CD4-positive, alpha-beta T cell treated with Interleukin-12 subunit alpha and Interleukin-12 subunit beta, for 1 hour (primary cell): ENCODE measurements at places on chromosomes 11 and 22.

GRCh38 chr11:8758619-8759169 is 76.1 kb downstream of the RPL27A start:
- DNase-seq: no peak

GRCh38 chr22:20946080-20946986 is 20.7 kb upstream of the AIFM3 start:
- DNase-seq: no peak

GRCh38 chr22:43377896-43378704 is 33.7 kb upstream of the MPPED1 start:
- DNase-seq: no peak

DNA sequence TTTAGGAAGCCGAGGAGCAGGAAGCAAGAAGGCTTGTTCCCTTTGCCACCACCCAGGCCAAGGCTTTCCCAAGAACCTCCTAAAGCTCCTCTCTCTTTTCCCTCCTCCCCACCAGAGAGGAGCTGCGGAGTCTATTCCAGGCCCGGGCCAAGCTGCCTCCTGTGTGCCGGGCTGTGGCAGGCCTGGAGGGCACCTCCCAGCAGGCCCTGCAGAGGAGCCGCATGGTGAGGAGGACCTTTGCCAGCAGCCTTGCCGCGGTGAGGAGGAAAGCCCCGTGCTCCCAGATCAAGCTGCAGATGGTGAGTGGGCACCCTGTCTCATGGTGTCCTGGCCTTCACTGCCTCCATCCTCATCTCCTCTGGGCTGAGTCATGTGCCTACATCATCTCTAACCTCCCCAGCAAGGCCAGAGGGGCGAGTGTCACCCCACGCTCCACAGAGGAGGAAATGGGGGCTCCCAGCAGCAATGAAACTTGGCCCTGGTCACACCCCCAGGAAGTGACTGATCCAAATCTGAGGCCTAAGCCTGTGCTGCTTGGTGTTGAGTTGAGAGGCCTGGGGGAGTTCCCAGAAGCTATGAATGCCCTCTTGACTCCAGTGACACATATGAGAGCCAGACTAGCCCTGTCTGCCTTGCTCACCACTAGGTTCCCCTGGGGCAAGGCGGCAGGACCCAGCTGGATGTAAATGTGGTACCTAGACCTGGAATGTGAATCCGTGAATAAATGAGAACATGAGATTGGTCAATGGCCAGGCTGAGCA is 104.2 kb downstream of the MYO18B start:
- no peak for DNase-seq

DNA sequence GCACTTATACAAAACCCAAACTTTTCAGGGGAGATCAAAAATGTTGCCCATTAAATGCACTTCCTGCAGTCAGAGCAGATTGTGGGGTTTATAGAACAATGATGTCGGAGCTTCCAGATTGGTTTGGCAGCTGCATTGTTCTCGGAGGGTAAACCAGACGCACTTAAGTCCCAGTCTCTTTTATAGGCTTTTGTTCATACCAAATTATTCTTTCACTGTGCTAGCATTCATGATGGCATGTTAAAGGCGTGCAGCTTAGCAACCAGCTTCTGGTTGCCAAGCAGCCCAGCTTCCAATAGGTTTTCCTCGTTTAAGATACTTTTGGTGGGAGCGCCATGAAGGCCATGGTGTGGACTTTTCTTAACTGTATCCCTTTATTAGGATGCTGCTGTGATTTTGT is 40.9 kb downstream of the ZC3H12C start:
- no peak for DNase-seq

- peak; percentile 65 for DNase-seq
Observed at GRCh38 chr22:22463855-22464540, 44.5 kb downstream of the ZNF280B start.

DNA sequence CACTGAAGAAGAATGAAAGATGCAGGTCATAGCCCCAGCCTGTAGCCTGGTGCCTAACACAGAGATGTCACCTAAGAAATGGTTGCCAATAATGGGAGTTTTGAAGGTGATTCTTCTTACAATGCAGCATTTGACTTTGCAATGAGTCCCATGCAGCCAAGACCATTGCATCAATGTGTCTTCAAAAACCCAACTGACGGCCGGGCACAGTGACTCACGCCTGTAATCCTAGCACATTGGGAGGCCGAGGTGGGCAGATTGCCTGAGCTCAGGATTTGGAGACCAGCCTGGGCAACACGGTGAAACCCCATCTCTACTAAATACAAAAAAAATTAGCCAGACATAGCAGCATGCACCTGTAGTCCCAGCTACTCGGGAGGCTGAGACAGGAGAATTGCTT is 89.3 kb upstream of the ASPHD2 start:
- DNase-seq: no peak

DNA sequence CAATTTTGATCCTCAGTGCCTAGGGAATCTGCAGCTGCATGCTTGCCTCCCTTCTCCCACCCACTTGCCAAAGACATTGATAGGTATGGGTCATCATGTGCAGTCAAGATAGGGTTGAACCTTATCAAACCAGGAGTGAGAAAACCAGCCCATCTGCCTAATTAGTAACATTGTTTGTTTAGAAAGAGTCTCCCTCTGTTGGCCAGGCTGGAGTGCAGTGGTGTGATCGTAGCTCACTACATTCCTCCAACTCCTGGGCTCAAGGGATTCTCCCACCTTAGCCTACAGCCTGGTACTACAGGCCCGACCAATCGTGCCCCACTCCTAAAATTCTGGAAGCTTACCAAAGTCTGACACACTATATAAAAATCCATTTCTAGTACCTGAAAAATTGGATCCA is 4.6 kb downstream of the C11orf71 start:
- no peak for DNase-seq

GRCh38 chr11:66646828-66647227 is 8.3 kb downstream of the RBM4 start:
- no peak for DNase-seq

- DNase-seq: no peak
Observed at GRCh38 chr11:2540223-2540991, 95.6 kb downstream of the KCNQ1 start.

- no peak for DNase-seq
Observed at GRCh38 chr11:34605481-34606325, 15.2 kb upstream of the EHF start.

GRCh38 chr11:5553343-5553742 is 5.0 kb upstream of the OR52H1 start:
- no peak for DNase-seq

GRCh38 chr11:126186708-126187529 is 24.5 kb downstream of the RPUSD4 start:
- no peak for DNase-seq

- DNase-seq: no peak
Observed at GRCh38 chr22:41324821-41325528, 23.6 kb downstream of the ZC3H7B start.

DNA sequence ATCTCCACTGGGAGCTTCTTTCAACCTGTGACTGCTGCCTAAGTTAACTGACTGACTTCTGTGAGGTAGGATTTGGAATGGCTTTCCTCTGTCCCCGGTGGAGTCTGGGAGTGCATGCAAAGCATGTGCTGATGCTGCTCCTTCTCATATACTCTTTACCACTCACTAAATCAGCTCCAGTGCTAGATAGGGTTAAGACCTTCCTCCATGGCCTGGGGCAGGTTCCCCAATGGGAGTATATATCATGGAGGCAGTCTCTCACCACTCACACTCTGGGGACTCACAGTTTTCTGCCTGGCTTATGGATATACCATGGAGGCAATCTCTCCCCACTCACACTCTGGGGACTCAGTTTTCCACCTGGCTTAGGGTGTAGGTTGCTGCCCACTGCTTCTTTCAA is 10.1 kb upstream of the FANCF start:
- no peak for DNase-seq

GRCh38 chr11:70863993-70864392 is 388.4 kb downstream of the SHANK2 start:
- no peak for DNase-seq

GRCh38 chr11:47183031-47183856 is 3.0 kb downstream of the PACSIN3 start:
- no peak for DNase-seq

DNA sequence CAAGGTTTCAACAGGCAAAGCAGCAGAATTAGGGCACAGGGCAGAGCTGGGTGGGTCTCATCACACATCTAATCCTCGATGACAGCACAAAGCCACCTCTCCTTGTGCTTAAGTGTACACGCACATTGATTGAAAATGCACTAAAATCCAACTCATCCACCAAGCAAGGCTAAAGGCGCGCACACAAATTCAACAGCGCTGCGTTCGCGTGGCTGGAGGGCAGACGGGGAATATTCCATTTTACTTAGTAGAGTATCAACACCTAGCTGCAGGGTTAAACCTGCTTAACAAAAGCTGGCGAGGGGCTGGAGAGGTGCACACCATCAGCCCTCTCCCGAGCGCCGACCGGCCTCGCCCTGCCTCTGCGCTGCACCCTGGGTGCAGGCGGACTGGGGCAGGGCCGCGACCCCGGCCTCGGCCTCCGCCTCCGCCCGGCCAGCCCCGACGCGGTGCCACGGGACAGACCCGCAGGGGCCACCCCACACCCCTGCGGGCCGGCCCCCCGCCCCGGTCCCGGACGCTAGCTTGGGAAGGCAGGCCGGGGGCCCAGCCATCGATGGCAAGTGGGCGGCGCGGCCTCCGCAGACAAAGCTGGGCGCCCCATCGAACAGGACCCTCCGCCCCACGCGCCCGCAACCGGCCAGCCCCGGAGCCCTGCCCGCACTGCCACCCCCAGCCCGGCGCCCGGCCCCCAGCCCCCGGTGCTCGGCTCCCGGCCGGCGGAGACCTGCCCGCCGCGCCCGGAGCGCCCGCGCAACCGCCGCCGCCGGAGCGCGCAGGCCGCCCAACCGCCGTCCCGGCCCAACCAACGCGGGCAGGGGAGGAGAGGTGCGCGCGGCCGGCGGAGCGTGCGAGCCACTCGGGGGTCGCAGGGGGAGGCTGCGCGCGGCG is 929 bp downstream of the PRDM10 start:
- DNase-seq: peak; percentile 37

DNA sequence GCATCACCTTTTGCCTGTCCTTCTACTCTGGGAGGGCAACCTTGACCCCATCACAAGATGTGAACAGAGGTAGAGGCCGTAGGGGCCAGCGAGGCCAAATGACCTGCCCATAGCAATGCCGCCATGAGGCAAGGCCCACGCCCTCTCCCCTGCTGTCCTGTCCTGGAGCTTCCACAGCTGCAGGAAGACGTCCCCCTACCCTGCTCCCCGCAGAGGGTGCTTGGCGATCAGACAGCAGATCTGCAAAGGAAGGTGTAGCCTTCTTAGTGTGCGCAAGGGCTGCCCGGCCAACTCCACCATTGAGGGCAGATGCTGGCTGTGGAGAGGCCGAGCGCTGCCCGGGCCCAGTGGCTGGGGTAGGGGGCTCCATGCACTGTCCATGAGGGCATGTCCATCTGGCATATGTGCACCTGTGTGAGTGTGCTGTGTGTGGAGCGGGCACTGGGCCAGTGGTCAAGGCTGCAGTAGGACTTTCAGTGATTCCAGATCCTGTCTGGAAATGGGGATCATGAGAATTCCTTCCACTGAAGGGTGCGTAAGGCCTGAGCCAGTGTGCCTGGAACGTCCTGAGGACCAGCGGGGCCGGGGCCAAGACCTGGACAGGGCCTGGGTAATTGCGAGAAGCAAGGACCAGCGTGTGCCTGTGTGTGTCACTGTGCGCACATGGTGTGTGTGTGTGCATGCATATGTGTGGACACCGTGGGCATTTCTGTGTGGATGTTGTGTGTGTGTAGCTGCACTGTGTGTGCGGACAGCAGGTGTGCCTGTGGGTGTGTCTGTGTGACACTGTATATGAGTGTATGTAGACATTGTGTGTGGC is 11.0 kb downstream of the TRPM5 start:
- no peak for DNase-seq

- no peak for DNase-seq
Observed at GRCh38 chr22:49095366-49095765, 732.3 kb downstream of the BRD1 start.

DNA sequence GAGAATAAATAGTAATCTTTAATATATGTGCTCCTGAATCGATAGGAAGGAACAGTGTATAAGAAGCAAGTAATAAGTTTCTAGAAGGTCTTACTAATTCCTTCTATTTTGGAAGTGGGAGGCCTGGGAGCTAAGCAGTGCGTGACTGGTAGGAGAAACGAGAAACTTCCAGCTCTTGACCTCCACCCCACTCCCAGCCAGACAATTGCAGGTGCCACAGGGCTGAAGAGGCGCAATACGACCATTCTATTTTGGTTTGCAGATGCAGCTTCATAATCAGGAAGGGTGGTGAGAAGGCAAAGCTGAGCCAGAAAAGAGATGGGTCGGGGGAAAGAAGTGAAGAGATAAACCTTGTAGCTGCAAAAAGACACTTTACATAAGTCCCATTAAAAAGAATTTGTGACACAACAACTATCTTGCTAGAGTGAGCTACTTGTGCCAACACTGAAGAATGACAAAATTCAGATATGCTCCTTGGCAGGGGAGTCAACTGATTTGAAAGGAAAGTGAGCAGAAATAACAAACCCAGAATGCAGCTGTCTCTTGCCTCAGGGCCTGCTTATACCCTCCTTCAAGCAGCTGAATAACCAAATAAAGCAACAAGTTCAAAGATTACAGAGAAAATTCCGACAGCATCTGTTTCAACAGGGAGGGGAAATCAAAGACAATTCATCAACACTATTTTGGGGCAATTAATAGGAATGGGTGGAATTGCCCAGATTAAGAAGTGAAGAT is 35.1 kb downstream of the GRIA4 start:
- no peak for DNase-seq

GRCh38 chr11:119793335-119793984 is 64.5 kb upstream of the NECTIN1 start:
- DNase-seq: no peak

DNA sequence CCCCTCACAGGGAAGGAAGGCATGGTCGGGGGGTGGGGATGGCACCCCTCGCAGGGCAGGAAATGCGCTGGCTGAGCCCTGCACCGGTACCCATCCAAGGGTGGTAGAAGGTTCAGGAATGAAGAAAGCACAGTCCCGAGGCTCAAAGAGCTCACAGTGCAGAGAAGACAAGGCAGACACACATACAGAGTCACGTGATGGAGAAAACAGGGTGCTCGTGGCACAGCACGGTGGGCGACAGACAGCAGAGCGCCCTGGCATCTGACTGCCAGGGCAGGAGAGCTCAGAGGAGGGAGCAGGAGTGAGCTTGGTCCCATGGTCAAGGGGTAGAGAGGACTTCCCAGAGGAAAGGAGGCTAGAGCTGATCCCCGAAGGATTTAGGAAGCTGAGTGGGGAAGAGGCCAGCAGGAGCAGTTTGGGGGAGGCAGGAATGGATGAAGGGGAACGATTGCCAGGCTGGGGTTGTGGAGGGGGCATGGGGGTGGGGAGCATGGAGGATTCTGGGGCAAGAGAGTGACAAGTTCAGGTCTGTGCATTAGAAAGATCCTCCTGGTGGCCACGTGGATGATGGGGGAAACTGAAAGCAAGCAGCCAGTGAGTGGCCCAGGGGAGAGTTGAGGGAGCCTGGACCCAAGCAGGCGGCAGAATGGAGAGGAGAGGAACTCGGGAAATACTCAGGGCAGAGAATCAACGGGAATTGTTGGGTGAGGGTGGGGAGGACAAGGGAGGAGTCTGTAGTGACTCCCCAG is 43.9 kb downstream of the PDE2A start:
- DNase-seq: no peak

- DNase-seq: no peak
Observed at GRCh38 chr11:45853332-45854219, 6.3 kb downstream of the CRY2 start.

- DNase-seq: peak; percentile 17
Observed at GRCh38 chr22:49966041-49966773, 5.6 kb downstream of the PIM3 start.
